ENCODE measurements at places on chromosomes 2 and 18.

GRCh38 chr2:39666491-39667101 is 879 bp downstream of the TMEM178A start:
- no peak for DNase-seq

DNA sequence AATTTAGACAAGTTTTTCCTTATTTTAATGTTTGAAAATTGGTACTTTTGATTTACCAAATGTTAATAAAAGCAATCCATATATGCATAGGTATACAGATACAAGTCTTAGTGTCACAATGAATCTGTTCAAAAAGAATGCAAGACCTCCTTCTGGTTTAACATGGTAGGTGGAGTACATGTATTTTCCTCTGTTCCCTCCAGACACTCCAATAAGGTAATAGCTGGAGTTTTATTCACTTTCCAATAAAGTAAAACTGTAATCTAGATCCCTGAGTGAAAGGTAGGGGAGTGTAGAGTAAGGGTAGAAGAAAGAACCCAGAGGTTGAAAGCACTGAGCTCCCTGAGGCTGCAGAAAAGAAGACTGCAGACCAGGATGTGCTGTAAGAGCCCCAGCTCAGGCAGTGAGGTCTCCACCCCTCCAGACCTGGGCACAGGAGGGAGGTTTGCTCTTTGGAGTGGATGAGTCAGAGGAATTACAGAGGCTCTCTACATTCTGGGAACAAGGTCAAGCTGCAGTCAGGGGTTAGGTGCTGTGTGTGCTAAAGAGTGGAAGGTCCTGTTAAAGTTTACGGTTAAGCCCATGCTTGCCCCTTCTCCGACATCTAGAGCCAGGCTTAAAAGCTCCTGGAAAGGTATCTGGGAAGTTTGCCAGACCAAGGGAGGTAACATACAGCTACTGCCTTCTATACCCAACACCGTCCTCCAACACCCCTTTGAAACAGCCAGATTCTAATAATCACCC is 27.6 kb upstream of the STAT1 start:
- DNase-seq, result no peak

- no peak for DNase-seq
Observed at GRCh38 chr2:137155356-137156104, 390.2 kb downstream of the THSD7B start.

DNA sequence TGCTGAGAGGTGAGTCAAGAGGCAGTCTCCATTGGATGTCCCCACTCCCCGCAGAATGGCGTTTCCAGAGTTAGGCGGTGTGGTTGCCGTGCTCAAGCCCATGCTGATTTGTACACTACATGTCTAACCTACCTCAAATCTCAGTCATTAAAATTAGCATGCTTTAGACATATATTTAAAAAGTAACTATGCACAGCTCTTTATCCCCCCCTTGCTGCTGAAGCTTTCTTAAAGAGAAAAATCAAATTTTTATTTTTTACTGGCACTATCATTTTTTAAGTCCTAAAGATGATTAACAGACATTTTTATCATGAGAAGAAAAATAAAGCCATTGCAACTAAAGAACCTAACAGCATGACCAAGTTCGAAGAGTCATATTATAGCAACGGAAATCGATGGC is 42.9 kb downstream of the BOLA3 start:
- no peak for DNase-seq

- peak; percentile 96 for DNase-seq
Observed at GRCh38 chr2:233251306-233252116, at the start of gene ATG16L1. ATG16L1 (plus strand) TSS chr2:233251673; CDS start chr2:233251828, 155 bp downstream.

DNA sequence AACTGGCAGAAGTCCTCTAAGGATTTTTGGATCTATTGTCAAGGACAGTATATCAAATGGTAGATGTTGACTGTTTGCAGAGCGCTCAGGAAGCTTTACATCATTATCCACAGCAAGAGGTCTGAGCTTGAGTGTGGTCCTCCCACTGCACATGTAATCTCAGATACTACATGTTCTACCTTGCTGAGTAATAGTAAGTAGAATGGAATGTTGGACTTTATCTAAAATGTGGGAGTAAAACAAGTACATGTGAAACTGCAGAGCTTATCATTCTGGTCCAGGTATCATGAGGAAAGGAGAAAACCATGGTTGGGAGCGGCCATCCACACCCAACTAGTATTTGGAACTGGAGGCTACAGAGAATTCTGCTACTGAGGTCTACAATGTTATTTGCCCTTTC is 19.3 kb upstream of the CD28 start:
- no peak for DNase-seq

DNA sequence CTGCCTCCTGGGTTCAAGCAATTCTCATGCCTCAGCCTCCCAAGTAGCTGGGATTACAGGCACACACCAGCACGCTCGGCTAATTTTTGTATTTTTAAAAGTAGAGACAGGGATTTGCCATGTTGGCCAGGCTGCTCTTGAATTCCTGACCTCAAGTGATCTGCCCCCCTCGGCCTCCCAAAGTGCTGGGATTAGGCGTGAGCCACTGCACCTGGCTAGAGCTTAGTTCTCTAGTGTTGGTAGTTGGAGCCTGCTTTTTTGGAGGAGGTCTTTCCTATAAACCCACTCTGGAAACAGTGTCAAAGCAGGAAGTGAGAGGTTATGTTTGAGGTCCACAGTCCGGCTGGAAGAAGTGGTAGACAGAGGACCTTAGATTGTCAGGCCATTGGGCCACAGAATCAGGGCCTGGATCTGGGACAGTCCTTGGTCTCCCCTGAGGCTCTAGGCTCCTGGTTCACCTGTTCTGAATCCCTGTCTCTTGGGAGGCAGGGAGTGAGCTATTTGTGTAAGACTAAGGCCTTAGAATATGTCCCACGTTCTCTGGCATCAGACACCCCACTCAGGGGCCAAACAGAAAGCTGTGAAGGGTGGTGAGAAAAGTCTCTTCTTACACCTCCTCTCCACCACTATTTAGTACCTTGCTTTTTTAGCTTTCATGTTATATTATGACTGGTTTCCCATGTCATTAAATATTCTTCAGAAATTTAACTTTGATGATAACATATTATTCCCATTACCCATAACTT is 34.5 kb downstream of the PCBP1 start:
- DNase-seq, result no peak

GRCh38 chr2:25951071-25951547 is 31.2 kb downstream of the KIF3C start:
- peak; percentile 70 for DNase-seq

- no peak for DNase-seq
Observed at GRCh38 chr2:9234680-9235146, 28.1 kb downstream of the ASAP2 start.

DNA sequence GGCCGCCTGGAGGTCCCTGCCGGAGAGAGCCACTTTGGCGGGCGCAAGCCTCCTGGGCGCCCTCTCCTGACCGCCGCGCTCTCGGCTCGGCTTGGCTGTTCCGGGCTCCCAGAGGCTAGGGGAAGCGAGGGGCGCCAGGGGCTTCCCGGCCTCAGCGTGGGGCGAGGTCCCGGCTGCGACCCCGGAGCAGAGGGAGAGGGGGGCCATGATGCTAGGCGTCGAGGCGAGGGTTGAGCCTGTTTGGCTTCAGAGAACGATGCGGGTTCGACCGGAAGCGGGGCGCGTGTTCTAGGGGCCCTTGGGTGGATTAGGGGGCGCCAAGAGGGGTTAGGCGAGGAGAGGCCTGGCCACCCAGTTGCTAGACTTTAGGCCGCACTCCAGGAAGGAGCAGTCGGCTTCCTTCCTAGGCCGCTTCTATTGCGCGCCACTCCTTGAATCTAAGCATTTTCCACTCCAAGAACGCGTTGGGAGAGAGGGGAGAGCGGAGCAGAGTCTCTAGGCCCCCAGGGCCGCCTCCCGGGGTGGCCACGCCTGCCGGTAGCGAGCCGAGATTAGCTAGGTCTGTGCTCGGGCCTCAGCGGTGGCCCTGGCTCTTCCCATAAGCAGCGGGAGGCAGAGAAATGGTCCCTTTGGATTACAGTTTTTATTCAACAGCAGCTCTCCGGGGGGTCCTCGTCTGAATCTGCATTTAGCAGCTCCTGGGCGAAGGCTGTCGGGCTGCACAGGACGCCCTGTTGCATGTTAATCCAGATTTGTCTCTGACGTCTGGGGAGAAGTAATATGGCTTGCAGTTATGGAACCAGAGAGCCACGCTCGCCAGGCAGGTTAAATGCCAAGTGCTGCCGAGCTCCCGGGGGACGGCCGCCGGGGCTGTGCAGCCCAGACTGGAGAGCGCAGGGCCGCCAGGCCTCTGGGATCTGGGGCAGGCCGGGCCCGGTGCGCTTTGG is 11.3 kb downstream of the MEIS1 start:
- no peak for DNase-seq

GRCh38 chr2:111121028-111121827 is 514 bp downstream of the BCL2L11 start:
- DNase-seq, result peak; percentile 54

- DNase-seq, result no peak
Observed at GRCh38 chr2:241545523-241546473, 12.7 kb upstream of the BOK start.

- DNase-seq, result no peak
Observed at GRCh38 chr18:73848656-73849055, 299.0 kb downstream of the FBXO15 start.

- no peak for DNase-seq
Observed at GRCh38 chr18:75130591-75131328, 78.2 kb downstream of the PTGR3 start.

- DNase-seq, result no peak
Observed at GRCh38 chr2:45209302-45209701, 200.1 kb upstream of the SIX2 start.

- peak; percentile 13 for DNase-seq
Observed at GRCh38 chr18:7567474-7568425, 634 bp downstream of the PTPRM start.

GRCh38 chr2:134911400-134911785 is 7.2 kb upstream of the CCNT2 start:
- DNase-seq, result no peak

DNA sequence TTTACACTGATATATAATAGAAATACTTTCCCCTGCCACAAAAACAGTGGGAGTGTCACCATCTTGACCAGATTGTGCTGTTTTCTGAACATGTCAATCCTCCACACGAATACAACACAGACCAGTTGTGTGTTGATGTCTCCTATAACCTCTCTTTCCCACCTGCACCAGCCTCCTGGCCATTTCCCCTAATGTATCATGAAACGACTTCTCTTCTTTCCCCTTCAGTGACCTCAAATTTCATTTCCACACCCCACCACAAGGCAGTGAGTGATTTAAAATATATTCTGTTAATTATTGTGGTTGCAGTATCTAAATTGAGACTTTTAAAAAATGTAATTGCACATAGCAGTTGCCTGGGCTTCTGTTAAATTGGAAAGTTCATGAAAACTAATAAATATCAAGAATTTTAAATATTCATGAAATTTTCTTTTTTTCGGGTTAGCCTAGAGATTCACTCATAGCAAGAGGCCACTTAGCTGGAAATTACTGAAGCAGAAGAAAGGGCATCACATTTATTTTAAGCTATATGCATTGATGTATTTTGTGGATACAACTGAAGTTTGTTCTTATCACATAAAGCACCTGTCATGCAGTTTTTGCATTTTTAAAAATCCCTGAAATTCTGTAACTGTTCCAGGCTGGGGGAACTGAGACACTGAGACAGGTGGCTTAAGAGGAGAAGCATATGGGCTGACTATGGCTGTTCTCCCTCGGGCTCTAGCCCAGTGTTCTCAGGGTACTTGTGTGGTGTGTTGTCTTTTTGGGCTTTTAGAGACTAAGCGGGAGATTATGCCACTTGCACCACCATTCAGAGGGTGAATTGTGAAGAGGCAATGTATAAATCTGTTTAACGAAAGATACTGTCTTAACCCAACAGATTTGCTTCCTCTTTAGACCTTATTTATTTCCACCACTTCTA is 15.9 kb downstream of the FAM171B start:
- no peak for DNase-seq

DNA sequence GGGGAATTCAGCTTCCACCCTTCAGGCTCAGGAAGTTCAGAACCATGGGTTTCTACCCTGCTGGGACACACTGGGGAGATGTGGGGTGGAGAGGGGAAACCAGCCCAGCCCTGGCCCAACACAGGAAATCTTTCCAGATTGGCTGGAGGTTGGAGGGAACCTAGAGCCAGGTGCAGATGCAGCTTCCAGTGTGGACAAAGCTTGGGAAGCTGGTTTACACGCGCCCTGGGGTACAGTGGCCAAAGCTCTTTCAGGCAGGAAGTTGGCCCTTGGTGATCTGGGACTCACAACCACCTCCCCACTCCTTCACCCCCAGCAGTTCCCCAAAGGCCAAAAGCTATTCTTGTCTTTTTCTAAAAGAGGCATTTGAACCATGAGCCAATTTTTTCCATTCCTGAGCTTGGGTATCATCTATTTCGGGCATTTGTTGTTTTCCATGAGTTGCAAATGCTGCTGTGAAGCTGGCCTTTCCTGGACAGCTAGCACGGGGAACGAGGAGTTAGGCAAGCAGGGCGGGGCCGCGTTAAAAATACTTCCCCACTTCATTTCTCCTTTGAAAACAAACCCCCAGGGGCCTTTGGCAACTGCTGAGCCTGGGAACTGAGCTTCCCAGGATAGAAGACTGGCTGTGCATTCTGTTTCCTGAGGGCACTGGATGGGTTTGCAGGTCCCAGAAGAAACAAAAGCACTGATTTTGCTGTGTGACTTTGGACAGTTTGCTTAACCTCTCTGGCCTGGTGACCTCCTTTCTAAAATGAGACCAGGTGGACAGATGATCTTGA is 3.1 kb upstream of the ARID5A start:
- DNase-seq, result no peak

GRCh38 chr2:240898108-240898730 is 2.3 kb upstream of the MAB21L4 start:
- no peak for DNase-seq

DNA sequence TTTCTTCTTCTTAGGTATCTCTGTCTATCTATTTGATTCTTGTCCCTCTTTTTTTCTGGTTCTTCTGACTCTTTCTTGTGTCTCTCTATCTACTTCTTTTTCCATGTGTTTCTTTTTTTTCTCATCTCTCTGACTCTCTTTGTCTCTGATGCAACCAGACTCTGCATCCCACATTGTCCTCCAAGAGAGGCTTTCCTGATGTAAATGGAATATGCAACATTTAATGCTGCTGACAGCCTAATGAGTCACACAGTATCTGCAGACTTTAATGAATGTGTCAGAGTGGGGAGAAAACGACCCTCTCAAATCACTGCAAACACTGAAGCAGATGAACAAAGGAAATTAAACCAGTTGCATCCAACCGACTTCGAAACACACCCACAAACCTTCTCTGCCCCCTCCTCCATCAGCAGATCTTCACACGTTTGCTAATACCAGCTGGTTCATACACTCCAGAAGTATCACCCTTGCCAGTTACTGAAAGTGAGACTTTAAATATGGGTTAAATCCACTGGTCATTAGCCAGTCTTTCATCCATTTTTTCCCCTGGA is 351.5 kb downstream of the TXNL1 start:
- no peak for DNase-seq

GRCh38 chr18:3422905-3423304 is 27.1 kb upstream of the TGIF1 start:
- no peak for DNase-seq

GRCh38 chr2:181231151-181231550 is 226.0 kb upstream of the ITGA4 start:
- DNase-seq, result no peak

Data from activated CD4-positive, alpha-beta T cell treated with anti-CD3 and anti-CD28 coated beads, Interleukin-2, amount 50 U/mL, for 48 hours (primary cell).